ENCODE measurements at places on chromosomes 2 and 18.

DNA sequence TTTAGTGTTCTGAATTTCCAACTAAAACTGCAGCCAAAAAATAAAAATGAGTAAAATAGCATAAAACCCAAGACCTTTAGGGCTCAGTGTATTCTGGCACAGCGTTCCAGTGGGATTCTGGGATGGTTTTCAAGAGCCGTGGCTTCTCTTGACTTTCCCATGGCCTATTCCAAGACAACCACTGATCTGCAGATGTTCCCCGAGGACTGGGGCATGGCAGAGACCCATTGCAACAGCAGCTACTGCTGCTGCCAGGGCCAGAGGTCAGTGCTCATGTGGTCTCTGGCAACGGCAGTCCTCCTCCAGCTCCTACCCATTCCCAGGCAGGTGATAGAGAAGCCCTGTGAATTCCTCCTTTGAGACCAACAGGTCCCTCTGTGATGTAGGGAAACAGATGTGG, 26.8 kb downstream of the TNP1 start:
- no peak for DNase-seq

GRCh38 chr2:20930928-20931327, 108.0 kb upstream of the LDAH start:
- DNase-seq, result no peak

DNA sequence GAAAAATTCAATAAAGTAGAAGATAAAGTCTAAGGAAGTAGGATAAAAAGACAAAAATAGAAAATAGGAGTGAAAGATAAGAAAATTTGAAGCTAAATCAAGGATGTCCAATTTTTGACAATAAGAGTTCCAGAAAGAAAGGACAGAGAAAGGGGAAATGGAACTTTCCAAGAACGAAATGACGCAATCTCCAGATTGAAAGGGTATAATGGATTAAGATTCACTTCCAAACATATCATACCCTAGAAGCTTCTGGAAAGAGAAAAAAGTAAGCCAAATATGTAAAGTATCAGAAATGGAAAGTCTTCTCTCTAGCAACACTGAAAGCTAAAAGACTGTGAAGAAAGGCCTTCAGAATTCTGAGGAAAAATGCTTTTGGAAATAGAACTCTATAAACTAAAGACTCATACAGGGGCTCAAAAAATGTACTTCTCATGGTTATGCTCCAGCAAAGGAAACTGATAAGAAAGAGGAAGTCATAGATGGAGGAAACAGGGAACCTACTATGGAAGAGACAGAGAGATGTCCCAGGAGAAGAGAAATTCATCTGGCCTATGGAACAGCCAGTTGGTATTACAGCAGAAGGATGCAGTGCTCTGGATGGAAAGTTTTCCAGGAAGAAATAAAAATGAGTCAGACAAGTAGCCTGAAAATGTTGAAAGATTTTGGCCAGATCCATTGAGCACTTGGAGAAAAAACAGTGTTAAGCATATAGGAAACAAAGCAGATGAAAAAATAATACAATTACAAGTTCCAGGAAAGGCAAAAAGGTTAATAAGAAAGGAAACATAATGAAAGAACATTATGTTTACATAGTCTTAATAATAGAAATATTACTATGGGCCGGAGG, 20.1 kb downstream of the CASP8 start:
- DNase-seq, result no peak

DNA sequence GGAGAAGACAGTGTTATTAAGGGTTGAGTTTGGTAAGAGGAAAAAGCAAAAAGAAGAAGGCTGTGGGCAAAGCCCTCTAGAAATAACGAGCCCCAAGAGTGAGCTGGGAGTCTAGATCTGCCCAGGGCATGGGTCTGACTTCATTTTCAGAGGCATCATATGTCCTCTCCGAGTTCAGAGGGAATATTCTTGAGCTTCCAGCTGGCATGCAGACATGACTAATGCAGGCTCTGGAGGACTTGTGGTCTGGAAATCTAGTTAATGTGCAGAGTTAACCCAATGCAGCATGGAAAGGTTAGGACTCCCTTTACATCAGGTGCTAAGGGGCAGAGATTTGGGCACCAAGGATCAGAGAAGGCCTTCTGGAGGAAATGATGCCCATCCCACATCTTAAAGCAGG, 7.3 kb downstream of the ACMSD start:
- DNase-seq, result no peak

GRCh38 chr2:26618611-26619010, 22.6 kb downstream of the CIB4 start:
- no peak for DNase-seq

GRCh38 chr2:134167015-134167414, 86.9 kb upstream of the MGAT5 start:
- DNase-seq, result no peak

DNA sequence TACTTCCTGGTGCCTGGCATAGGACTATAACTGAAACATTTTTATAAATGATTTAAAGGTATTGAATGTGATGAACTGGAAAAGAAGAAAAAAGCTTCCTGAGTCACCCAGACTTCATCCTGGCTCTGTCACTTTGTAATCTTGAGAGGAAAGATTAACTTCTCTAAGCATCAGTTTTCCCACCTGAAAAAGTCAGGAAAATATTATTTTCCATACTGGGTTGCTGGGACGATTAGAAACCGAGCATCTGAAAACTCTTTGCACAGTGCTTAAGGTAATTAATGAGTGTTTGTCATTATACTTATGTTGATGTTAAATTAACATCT, 71.8 kb downstream of the FMNL2 start:
- no peak for DNase-seq

DNA sequence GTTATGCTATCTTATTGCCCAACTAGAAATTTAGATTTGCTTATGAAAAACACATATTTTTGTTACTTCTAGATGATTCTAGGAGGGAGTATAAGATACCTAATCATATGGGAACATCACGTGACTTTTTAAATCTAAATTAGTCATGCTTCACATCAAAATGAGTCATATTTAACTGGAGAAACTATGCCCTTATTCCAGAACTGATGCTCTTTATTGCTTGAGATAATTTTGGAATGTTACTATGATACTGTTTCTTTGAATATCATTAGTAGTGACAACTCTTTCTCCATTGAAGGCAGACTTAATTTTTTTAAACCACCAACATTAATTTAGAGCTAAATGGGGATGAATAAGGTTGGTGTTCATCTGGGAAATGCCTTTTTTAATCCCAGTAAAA, 19.9 kb upstream of the ELAC1 start:
- DNase-seq, result no peak

GRCh38 chr2:64453770-64454385, at the start of gene LGALSL:
TSS of gene LGALSL (plus strand) at chr2:64454162. CDS start at chr2:64454546, 384 bp downstream.
- DNase-seq, result peak; percentile 56

GRCh38 chr2:172623249-172623965, 67.5 kb downstream of the PDK1 start:
- no peak for DNase-seq

GRCh38 chr2:240275386-240275785, 134.9 kb upstream of the OTOS start:
- DNase-seq, result no peak

DNA sequence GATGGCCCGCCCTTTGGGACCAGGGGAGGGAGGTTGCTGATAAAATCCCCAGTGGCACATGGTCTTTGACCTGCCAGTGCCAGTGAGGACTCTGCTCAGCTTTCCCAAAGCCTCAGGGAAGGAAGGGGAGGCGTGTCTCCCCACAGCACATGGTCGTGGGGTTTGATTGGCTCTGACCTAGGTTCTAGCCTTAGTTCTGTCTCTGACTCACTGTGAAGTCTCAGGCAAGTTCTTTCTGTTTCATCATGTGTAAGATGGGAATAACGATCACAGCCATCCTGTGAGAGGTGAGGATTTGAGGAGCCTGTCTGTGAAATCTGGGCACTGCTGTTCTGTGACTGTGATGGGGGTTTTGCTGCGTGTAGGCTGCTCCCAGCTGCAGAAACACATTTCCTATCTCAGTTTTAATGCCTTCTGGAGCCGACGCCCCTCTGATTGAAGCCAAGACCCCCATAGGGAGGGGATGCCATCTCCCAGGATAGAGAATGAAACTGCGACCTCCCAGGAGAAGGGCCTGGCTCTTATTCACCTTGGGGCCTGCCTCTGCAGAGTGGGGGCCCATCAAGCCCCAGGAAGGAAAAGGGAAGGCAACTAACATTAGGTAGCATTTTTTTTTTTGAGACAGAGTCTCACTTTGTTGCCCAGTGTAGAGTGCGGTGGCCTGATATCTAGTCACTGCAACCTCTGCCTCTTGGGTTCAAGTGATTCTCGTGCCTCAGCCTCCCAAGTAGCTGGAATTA, 84.0 kb downstream of the DDX1 start:
- DNase-seq, result no peak

GRCh38 chr2:66839551-66840320, 404.8 kb downstream of the MEIS1 start:
- no peak for DNase-seq

GRCh38 chr2:50059462-50059861, 905.1 kb upstream of the FSHR start:
- no peak for DNase-seq

- no peak for DNase-seq
Observed at GRCh38 chr2:226050822-226051221, 651.3 kb downstream of the NYAP2 start.

DNA sequence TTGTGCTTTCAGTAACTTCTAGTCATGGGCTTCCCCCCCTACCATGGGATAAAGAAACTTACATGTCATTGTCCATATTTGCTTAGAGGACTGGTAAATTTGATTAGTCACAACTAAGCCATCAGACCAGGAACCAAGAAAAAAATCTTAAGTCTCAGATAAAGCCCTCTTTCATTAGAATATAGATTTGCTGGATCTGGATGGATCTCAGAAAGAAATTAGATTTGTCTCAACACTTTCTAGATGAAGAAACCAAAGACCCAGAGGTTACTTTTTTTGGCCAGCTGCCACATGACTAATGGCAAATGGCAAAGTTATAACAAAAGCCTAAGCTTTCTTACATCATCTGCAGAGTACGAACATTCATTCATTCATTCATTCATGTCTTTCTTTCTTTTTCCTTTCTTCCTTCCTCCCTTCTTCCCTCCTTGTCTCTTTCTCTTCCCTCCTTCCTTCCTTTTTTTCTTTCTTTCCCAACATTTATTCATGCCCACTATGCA, 60.2 kb downstream of the CDCA7 start:
- DNase-seq, result no peak

DNA sequence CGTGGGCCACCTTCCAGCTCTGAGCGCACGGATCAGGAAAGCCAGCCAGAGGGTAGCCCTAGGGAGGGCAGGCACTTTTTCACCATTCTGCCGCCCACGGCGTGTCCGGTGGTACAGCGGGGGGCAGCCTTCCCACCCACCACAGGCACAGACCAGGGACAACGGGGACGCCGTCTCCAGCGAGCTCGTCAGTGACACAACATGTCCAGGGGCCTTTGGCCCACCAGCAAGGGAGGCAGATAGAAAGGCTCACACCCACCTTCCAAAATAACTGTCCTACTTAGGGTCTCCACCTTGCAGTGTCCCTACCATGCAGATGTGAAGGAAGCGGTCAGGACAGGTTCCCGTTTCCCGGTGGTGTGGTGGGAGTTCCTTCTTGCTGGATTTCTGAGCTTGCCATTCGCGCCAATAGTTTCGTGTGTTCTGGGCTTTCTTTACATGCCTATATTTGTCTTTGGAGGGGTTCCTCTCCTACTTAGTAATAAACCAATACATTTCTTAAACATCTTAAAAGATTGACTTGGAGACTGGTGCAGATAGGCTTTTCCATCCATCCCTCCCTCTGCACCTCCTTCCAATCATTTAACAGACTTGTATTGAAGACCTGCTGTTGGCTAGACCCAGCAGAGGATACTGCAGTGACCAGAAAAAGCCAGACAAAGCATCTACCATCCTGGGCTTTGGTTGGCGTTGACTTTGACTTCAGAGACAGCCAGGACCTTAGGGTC, 872 bp downstream of the ASB1 start:
- DNase-seq, result peak; percentile 3

GRCh38 chr2:224261326-224261725, 140.6 kb downstream of the FAM124B start:
- no peak for DNase-seq
